ENCODE measurements at places on chromosomes 2 and 18.

GRCh38 chr2:16870491-16871076 is 204.9 kb upstream of the CYRIA start:
- DNase-seq: no peak

- no peak for DNase-seq
Observed at GRCh38 chr2:59029058-59029457, 787.9 kb upstream of the FANCL start.

GRCh38 chr18:57095884-57096283 is 51.0 kb upstream of the BOD1L2 start:
- DNase-seq: no peak

DNA sequence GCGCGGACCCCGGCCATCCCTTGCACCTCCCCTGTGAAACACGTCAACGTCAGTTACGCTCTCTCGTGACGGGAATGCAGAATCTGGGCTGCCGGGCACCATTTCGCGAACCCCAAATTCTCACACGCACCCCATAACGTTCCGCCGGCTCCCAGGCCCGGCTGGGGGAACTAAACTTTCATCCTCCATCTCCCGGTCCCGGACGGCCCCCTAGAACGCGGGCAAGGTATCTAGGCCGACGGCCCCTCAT is 544 bp downstream of the DNAJC27 start:
- DNase-seq: no peak

GRCh38 chr2:120650022-120650644 is 85.5 kb upstream of the GLI2 start:
- DNase-seq: no peak

Measured in hematopoietic multipotent progenitor cell treated with erythropoietin and hydrocortisone succinate and interleukin-3 and kit ligand, for 15 days (in vitro differentiated cells).